Choroid plexus epithelial cell (primary cell): ENCODE measurements at places on chromosomes 12 and 14.

- DNase-seq: no peak
Measured at GRCh38 chr12:75579552-75579951, 68.1 kb upstream of the KRR1 start.

GRCh38 chr12:4277857-4278256 is 4.3 kb downstream of the CCND2 start:
- no peak for DNase-seq

DNA sequence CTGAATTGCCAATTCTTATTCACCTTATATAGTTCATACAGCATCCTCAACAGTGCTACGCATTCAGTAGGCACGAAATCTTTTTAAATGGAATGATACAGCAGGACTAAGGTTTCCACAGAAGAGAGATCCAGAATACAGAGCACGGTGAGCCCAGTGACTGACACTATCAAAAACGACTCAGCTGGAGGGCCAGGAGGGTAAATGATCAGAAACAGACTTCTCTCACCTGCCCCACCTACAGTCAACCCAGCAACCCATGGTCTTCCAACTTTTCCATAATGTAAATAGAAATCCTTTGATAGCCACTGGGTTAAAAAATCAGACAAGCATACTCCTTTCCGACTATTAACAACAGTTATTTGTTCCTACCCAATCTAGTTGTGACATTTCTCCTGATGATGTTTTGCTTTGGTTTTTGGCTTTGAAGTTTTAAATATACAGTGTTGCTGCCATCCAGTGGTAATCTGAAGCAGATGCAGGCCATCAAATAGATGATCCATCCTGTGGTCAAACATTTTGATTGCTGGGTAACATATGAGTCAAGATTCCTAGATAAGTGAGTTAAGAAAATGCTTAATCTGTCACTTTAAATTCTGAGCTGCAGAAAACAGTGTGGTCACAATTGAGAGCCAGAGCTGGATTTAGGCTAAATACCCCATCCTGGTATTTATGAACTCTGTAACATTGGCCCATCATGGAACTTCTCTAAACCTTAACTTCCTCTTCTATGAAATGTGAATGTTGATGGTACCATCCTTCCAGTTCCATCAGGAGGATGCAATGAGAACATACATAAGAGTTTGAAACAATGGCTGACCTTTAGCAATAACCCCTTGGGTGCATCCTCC is 42.0 kb downstream of the GPHB5 start:
- DNase-seq: peak; percentile 76

DNA sequence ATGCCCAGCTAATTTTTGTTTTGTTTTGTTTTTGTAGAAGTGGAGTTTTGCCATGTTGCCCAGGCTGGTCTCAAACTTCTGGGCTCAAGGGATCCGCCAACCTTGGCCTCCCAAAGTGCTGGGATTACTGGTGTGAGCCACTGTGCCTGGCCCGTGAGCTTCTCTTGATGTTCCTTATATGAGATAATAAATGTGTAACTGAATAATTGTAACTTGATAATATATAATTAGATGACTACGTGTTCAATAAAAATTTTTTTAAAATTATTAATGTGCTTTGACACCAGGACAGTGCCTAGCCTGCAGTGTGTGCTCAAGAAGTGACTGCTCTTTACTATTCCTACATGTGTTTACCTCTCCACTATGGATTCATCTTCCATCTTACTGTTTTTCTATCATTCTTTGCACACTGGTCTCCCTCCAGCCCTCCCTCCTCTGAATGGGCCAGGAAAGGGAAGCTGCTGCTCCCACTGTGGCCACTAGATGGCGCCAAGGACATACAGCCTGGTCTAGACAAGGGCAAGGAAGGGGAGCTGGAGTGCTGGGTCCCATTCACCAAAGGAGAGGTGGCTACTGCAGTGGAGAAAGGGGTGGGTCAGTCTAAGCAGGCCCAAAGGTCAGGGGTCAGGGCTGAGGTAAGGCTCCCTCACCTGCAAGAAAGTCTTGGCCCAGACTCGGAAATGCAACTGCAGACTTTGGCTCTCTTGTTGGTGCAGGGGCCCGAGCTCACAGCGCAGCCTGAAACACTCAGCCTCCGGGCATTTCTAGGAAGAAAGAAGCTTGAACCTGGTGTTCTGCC is 14.7 kb upstream of the ZNF385A start:
- peak; percentile 90 for DNase-seq

- no peak for DNase-seq
Measured at GRCh38 chr14:37544407-37544806, 50.6 kb downstream of the FOXA1 start.

- peak; percentile 12 for DNase-seq
Measured at GRCh38 chr12:18454330-18454729, 193.0 kb downstream of the PIK3C2G start.

- DNase-seq: no peak
Measured at GRCh38 chr12:29691161-29691854, 92.4 kb downstream of the TMTC1 start.

DNA sequence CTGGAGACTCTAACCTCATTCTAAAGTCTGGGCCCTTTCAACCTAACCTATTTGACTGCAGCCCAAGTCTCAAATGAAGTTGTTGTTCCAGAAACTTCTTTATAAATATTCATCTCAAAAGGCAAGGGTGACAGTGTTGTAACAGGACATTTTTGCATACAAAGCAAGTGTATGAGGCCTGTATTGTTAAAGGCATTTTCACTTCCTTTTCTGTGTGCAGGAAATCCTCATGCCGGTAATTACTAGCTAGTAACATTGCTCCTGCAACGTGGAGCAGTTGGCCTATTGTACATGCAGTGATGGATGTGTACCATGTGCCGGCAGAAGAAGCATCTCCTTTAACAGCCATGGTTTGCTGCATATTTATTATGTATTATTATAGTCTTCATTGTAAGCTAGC is 156.5 kb upstream of the RMST start:
- no peak for DNase-seq

DNA sequence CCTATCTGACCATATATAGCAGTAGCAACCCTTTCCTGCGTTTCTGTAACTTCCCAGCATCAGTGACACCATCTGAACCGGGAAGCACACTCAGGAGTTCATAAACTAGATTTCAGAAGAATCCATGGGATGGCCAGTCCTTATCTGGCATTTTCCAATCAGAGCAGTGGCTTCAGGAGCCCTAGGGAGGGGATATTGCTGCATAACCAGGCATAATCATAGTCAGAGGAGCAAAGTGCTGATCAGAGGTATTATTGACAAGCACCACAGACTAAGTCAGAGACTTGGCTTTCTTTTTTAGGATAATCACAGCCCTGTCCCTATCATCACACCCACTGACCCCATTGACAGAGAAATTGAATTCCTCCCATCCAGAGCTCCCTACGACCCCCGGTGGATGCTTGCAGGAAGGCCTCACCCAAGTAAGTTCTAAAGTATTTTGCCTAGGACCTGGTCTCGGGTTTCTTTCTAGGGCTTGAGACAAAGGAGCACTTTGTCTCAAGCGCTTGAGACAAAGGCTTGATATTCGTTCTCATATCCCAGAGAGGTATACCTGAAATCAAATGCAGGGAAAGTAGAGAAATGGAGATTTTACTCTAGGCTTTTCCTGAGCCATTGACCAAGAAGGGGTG is 55.1 kb downstream of the FOXN4 start:
- no peak for DNase-seq

DNA sequence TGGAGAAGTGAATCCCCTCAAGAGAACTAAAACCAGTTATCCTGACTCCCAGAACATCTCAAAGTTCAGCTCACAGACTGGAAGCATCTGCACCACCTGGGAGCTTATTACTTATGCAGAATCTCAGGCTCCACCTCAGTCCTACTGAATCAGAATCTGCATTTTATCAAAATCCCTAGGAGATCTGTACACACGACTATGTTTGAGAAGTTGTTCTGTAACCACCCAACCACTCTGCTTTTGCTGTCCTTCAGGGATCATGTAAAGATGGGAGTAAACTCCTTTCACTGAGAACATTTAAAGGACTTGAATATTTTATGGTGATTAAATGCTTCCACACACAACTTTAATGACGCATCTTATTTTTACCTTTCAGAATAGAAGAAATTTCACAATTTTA is 98.0 kb downstream of the KIF21A start:
- DNase-seq: no peak

- no peak for DNase-seq
Measured at GRCh38 chr14:56125772-56126636, 7.8 kb downstream of the PELI2 start.

GRCh38 chr12:88247241-88247643 is 105.1 kb downstream of the TMTC3 start:
- peak; percentile 76 for DNase-seq

DNA sequence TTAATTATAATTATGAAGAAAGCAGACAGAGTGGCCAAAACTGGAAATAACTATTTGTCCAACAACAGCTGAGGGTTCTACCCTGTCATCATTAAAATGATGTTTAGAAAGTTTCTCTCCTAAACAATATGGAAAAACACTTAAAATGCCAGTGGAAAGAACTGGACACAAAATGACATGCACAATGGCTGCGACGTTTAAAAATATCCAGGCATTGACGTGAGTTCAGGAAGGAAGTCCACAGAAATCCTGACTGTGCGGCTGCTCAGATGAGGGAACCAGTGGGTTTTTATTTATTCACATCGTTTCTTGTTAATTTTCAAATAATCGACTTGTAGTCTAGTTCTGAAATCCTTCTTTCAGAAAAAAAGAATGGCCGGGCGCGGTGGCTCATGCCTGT is 58.3 kb downstream of the CCNK start:
- DNase-seq: no peak

GRCh38 chr12:116650062-116650461 is 87.8 kb downstream of the SPRING1 start:
- DNase-seq: peak; percentile 16

DNA sequence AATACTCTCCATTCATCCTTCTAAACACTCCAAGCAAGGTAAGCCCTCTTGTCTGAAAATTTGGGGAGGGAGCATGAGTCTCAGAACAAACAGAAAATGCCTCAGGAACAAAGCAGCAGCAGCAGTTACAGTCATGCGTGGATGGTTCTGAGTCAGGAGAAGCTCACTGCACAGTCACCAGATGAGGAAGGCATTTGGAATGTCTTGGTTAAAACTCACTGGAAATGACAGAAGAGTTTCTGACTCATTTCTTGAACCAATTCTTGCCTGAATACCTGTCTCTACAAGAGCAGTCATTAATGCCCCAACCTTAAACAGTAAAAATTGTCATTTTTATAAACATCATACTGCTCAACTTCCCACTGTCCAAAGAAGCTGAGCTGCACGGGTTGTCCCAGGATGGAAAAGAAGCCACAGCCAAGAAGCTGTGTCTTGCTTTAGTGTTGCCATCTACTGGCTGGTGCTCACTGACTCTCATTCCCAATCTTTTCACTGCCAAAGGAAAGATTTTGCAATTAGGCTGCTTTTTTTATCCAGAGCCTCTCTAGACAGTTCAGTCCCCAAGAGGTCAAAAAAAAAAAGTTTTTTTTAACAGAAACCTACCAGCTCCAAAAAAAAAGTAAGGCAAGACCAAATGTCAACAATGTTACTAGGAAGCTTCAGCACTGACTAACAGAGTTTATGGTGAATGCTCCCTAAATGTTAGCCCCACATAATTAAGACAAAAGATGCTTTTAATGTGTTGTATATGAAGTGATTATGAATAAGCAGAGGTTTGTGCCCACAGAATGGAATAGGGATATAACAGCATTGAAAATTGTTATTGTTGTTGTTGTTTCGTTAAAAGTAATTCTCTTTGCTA is 40.4 kb downstream of the KICS2 start:
- peak; percentile 95 for DNase-seq

- DNase-seq: peak; percentile 94
Measured at GRCh38 chr12:89212339-89212771, 139.9 kb downstream of the DUSP6 start.

DNA sequence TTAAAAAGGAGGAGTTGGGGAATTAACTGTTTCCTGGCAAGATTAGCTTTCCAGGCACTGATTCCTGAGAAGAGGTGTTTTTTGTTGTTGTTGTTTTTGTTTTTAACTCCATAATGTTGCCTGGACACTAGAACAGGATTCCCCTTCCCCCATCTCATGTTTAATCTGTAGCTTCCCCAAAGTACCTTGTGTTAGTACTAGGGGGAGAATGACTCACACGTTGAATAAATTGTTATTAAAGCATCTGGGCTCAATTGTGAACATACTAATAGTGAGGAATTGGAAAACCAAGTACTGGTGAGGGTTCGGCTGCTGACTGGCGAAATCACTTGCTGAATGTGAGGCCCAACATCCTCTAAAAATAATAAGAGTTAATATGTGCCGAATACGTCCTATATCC is 1.3 kb upstream of the GNG2 start:
- no peak for DNase-seq

DNA sequence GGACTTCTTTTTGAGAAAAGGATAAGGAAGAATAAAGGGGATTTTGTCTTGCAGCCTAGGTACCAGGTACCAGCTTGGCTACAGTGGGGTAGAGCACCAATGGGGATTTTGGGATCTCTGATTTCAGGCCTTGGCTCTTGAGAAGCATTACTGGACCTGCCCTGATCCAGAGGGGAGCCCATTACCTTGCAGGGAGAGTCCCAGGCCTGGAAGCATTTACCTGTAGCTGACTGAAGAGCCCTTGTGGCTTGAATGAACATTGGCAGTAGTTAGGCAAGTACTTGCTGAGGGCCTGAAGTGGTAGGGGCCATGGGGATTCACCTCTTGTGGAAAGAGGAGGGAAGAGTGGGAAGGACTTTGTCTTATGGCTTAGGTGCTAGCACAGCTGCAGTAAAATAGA is 308.2 kb upstream of the FBXO33 start:
- no peak for DNase-seq

GRCh38 chr14:63205866-63206265 is 1.6 kb downstream of the RHOJ start:
- DNase-seq: no peak

GRCh38 chr12:66033151-66033550 is 97.4 kb downstream of the LLPH start:
- no peak for DNase-seq

GRCh38 chr12:67843257-67843656 is 146.0 kb upstream of the IFNG-AS1 start:
- DNase-seq: no peak

- DNase-seq: no peak
Measured at GRCh38 chr14:32595497-32595896, 266.4 kb downstream of the AKAP6 start.

- DNase-seq: no peak
Measured at GRCh38 chr12:71848212-71848611, 8.7 kb downstream of the TBC1D15 start.

DNA sequence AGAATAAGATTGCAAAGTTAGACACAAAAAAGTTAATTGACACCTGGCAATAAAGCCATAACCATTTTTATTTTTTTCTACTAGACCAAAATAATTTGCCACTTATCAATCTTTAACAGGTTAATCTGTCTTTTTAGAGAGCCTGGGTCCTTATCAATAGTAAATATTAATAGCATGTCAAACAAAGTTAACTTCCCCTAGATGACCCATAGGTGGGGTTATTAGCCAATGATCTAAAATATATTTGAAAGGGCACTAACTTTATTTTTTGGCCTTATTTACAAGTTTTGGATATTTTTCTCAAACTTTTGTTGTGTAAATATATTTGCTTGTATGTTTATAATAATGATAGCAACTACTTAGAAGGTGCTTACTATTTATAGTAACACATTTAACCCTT is 3.9 kb downstream of the ANKRD33 start:
- DNase-seq: peak; percentile 39
